ENCODE measurements at places on chromosomes 5 and 9. TPM values are rescaled to one million over a fixed set of nuclear protein-coding genes. Genes with fewer than 3 reads are reported as not detected.

TMEM252 gene
- total RNA-seq: not detected

CD74 gene
- total RNA-seq: 612 TPM

DNA sequence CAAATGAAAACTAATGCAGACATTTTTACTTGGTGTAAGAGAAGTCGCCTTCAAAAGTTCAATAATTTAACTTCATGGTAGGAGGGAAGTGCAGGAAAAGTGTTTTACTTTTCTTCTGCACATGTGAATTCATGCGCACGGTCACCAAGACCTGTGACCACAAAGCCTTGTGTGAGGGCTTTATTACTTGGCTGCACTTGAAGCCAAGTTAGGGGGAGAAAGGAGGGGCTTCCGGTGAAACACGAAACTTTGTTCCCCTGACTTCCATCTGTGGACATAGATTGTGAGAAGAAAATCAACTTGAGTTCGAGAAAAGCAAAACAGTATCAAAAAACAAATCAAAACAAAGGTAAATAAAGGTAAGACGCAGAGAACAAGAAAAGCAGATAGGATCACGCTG is 239.9 kb downstream of the ROR2 start:
- H3K4me1 ChIP-seq: no peaks in the 10 kb centered on the region
- no peak overlapping the region for H3K27ac ChIP-seq
- H3K27me3 ChIP-seq: no peaks in the 10 kb centered on the region
- no peak overlapping the region for H3K4me3 ChIP-seq
- H3K36me3 ChIP-seq: no peaks in the 10 kb centered on the region

GRCh38 chr5:109862301-109862700 is 172.6 kb downstream of the MAN2A1 start:
- no peak overlapping the region for H3K4me3 ChIP-seq
- H3K36me3 ChIP-seq: no peaks in the 10 kb centered on the region
- no peak for DNase-seq
- H3K4me1 ChIP-seq: no peaks in the 10 kb centered on the region
- no peak overlapping the region for H3K27ac ChIP-seq
- no peaks in the 10 kb centered on the region for H3K27me3 ChIP-seq

DNA sequence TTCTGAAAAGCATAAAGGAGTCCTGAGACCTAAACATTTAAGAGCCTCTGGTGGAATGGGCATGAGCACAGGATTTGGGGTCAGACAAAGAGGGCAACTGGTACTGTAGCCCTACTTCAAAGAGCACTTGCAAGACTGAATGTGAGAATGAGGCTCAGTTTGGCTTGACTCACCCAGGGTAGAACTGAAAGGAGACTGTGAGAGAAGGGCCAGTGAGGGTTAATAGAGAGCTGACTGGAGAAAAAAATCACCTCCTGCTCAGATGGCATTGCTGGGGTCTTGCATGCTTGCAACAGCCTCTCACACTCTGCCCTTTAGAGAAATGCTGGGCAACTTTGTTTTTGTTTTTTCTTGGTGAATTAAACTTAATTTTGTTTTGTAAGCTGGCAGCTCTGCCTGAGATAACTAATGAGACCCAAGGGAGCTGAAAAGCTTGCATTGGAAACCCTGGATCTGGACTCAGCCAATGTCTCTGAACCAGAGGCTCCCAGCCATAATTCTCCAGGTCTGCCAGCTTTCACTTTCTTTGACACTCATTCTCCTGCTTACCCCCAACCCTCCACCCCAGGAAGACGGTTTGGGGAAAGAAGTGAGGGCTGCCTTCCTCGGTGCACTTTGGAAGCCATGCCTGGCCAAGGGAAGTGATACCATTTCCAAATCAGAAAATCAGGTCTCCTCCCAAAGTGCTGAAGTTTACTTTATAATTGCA is 161.1 kb upstream of the PANK3 start:
- no peak overlapping the region for H3K4me3 ChIP-seq
- no peaks in the 10 kb centered on the region for H3K4me1 ChIP-seq
- no peak overlapping the region for H3K27ac ChIP-seq
- DNase-seq: no peak
- H3K27me3 ChIP-seq: no peaks in the 10 kb centered on the region

DNA sequence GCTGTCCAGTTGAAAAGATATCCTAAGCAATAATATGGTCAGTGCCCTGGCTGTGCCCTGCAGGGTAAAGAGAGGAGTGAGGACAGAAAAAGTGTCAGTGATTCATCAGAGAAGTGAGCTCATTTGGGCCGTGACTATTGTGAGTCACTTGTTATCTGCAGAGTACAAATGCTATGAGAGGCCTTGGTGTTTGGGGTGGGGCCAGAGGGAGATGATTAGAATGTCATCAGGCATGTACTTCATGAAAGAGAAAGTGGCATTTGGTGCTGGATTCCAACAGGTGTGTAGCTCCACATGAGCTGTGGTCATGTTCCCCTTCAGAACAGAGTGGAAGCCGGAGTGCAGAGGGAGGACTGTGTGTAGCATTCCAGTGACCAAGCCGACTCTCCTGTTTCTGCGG is 174.1 kb downstream of the KDM4C start:
- H3K4me1 ChIP-seq: no peaks in the 10 kb centered on the region
- no peak for DNase-seq
- H3K27me3 ChIP-seq: no peaks in the 10 kb centered on the region
- no peaks in the 10 kb centered on the region for H3K36me3 ChIP-seq
- no peak overlapping the region for H3K27ac ChIP-seq

DNA sequence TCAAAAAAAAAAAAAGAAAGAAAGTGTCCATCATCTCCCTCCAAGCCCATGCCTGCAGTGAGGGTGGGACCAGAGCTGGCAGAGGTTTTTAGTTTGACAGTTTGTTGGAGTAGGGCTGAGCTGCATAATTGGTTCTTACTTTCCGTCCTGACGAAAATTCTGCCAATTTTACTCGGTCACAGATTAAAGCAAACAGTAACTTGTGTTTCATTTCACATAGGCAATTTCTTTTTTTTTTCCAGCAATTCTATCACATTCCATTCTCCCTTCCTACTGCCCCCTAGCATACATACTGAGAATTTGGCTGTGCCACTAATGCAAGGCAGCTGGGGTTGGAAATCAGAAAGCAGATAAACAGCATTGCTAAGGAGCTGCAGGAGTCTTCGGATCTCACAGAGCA is 132.4 kb downstream of the FRMD3 start:
- H3K4me3 ChIP-seq: no peak overlapping the region
- H3K27me3 ChIP-seq: no peaks in the 10 kb centered on the region
- no peak for DNase-seq
- H3K4me1 ChIP-seq: no peaks in the 10 kb centered on the region
- H3K27ac ChIP-seq: no peak overlapping the region
- no peaks in the 10 kb centered on the region for H3K36me3 ChIP-seq

All from prostate gland (tissue), 2 donors.